Midbrain (tissue), 1 donor: ENCODE measurements at places on chromosomes 16 and 17.

DNA sequence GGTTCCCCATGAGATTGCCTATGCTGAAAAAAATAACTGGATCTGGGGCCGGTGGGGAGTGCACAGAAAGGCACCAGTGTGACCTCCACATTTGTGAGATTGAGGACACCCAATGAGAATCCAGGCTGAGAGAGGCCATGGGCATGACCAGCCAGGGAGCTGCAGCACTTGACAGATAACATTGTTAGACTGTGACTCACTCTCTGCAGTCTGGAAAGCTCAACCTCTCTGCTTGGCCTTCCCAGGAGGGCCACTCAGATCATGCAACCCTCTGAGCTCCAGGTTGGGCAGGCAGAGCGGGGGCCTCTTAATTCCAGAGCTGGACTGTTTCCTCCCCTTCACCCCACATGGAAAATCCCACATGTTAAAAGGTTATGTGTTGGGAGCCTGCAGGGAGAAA is 30.1 kb downstream of the FZD2 start:
- DNase-seq = no peak

DNA sequence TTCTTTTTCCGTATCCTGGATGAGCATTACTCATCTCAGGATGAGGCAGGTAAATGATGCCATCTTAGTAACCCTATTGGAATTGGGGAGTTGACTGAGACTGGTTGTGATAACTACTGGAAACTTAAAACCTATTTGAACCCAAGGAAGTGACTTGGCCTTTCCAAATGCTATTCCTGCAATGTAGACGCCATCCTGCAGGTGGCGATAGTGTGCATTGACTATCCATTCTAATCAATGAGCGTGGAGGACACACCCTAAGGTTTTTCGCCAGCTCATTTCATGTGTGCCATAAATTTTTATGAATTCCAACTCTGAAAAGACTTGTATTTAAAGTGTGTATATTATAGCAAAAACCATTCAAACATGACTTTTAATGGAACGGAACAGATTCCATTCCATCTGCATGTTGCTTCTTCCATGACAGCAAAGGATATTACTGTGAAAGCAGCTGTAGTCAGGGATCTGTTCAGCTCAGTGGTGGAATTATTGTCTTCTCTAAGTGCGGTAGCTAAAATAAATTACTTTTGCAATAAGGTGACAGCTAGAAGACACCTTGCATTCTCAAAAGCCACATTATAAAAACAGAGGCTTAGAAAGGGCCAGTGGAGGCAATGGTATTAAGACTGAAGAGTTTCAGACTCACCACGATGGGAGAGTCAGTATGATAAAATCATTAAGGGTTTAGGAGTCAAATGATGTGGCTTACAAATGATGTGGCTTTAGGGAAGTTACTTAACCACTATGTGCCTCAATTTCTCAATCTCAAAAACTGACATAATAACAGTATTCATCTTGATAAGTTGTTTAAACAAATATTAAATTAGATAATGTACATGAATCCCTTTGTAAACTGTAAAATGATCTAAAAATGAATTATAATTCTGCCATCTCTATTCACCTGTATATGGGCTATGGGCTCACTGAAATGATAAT is 55.5 kb downstream of the SYT17 start:
- DNase-seq = no peak

DNA sequence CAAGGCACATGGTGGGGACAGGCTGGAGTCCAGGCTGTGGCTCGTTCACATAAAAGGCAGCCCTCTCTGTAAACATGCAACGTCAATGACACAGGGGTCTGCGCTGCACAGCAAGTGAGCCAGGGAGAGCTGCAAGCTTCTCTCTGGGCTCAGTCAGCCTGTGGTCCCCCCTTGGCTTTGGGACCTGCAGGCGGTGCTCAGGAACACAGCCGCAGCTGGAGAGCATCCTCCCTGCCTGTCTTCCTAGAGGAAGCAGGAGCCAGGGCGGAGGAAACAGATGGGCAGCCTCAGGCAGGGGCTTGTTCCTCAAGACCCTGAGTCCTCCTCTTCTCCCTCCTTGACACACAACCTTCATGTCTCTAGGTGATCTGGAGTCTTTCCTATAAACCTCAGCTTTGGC is 228.0 kb downstream of the C16orf78 start:
- DNase-seq = no peak

DNA sequence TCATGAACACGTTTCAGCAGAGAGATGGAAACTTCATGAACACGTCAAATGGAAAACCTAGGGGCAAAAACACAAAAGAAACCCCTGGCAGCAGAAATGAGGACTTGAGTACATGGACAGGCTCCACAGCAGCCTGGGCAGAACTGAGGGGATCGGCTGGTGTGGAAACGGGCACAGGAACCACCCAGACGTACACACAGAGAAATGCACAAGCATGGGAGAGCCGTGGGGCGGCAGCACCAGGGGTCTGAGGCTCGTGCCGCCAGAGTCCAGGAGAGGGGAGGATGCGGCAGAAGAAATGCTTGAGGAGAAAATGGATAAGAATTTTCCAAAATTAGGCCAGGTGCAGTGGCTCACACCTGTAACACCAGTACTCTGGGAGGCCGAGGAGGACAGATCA is 30.0 kb downstream of the MAP1LC3B start:
- no peak for DNase-seq

- no peak for DNase-seq
These were observed 16.7 kb downstream of the CHST5 start for GRCh38 chr16:75519175-75519574.

DNA sequence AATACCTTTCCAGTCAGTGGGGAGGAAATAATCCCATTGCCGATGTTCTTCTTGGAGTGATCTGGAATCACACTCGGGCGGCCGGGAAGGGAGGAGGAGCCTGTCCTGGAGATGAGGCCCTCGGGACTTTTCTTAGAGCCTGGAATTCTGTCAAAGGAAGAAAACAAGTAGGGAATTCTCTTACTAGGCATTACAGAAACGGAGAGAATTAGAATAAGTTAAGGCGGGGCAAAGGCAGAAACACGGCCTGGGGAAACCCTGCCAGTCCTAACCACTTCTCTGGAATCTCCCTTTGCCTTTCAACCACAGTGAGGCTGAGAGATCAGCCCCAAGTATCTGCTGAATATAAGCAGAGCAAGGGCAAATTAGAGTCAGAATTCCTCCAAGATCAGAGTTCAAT is 27.8 kb downstream of the USP36 start:
- no peak for DNase-seq

- no peak for DNase-seq
These were observed 133.6 kb downstream of the SNX11 start for GRCh38 chr17:48241131-48241591.

DNA sequence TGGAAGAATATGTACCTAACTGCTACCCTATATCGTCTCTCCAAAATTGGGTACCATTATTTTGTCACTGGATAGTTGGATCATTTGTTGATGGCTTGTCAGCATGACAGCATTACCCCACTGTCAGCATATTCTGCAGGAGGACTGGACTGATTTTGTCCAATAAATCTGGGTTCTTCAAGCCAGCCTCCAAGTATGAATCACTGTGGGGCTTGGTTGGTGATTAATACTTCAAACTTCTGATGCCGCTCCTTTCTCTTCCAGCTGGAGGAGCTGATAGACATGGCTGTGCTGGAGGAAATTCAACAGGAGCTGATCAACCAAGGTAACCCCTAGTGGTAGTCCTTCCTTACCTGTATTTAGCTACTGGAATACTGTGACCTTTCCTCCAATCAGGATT is 2.5 kb downstream of the RPAIN start:
- DNase-seq = no peak

DNA sequence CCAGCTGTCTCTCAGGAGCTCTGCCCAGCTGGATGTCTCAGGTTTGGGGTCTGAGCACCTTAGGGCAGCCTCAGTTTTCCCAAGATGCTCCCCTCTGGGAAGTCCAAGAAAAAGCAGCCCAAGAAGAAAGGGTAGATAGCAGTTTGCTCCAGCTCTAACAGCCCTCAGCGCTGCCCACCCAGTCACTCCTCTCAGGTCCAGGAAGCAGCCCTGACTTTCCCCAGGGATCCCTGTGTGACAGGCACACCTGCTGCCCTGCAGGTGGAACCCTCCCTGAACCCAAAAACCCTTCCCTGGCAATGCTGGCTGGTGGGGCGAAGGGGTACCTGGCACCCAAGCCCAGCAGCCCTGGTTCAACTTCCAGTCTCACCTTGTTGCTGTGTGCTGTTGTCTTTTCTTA is 48.1 kb downstream of the BEAN1 start:
- no peak for DNase-seq

DNA sequence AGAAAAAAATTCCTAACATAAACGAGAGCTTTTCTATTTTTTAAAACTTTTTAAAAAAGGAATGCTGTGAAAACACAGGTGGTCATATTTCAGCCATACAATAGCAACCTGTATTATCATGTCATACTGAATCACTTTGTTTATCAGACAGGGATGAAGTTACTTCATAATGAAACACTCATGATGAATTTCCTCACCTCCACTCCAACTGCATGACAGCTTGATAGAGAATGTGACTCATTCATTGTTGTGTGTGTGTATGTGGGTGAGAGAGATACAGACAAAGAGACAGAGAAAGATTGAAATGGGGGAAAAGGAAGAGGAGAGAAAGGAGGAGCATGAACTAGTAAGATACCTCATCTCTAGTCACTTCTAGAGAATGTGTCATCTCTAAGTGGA is 109.0 kb downstream of the SYCE1L start:
- DNase-seq = no peak

DNA sequence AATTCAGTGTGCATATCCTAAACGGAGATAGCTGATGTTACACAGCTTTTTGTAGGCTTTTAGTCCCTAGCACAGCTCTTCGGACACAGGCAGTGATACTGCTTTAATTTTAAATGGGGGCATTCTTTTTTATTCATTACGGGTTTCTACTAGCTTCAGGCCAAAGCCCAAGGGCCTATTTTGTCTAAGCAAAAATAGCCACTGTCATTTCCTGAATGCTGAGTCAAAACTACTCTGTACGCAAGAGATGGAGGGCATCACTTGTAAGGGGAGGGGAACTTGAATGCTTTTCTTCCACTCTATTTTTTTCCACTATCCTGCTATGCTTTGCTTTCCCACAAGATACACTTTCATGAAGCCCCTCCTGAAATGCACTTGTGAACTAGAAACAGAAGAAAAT is 360.7 kb downstream of the PMP22 start:
- peak; percentile 17 for DNase-seq

DNA sequence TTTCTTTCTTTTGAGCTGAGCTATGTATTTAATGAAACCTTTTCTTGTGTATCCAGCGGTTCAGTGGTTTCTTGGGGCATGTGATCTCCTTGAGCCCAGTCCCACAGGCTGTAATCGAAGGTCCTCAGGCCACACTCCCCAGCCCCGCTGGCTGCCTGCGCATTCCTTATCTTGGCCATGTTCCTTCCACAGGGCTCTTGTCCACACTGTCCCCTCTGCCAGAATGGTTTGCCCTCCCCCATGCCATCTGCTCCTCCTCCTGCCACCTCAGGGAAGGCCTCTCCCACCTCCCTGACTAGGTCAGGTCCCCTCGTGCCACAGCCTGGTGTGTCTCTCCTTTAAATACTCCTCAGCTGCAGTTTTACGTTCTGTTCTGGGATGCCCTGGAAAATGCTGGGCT is 12.1 kb upstream of the NLRC5 start:
- no peak for DNase-seq

DNA sequence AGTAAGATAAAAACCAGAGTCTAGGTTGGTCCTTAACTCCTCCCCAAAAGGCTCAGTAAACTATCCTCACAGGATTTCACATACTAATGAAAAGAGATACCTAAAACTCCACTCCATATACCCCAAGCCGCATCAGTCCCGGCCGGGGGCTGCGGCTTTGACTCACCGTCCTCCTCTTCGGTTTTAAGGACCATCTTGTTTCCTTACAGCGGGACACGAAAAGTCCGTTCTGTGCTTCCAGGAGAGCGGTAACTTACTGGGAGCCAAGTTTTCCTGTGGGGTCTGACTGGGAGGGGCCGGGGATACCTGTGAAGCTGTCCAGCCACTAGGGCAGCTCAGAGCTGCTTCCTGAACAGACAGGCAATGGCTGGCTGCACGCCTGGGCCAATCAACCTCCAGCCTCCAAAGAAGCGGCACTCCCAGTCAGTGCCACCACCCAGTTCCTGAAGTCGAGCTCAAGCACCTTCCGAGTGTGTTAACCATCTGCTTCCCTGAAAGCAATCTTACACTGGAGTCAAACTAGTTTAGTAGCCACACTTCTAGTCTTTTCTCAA is 45.5 kb downstream of the CYTH1 start:
- DNase-seq = peak; percentile 14

- DNase-seq = no peak
These were observed 283.7 kb downstream of the GRIN2A start for GRCh38 chr16:9898555-9898954.

DNA sequence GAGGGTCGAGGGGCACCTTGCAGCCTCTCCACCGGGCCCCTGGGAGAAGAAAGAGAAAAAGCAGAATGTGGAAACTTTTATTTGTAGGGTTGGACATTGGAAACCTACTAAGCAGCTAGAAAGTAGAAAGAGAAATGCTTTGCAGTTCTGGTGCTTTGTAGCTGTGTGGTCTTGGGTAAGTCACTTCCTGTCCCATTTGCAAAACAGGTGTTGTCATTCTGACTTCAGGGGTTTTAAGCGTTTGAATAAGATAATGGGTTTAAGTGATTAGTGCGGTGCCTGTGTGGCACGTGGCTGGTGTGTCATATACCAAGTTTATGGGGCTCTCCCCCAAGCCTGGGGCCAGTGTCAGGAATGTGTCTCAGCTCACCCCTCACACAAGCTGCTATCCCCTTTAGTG is 1.6 kb downstream of the CA4 start:
- no peak for DNase-seq

DNA sequence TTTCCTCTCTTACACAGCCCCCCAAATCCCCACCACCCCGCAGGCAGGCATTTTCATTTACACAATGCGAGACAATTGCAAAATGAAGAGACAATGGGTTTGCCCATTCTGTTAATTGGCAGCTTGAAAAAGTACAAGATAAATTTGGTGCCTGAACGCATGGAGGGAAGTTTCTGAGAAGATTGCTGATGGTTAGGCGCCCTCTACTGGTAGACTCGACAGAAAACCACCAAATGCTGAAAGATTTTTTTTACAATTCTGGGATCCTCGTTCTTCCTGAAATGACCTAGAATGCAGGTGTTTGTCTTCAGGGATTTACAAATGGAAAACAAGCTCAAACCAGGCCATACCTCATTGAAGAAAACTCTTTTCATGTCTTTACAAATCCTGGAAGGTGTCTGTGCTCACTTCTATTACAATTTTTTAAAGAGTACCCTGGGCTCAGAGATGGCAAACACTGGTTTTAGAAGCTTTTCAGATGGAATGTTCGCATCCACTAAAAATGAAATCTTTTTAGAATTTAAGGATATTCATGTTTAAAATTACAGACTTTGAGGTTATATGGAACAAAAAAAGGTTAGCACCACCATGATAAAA is 338.5 kb downstream of the PMP22 start:
- DNase-seq = peak; percentile 64

- peak; percentile 21 for DNase-seq
These were observed 3.6 kb downstream of the GSE1 start for GRCh38 chr16:85616607-85617321.

DNA sequence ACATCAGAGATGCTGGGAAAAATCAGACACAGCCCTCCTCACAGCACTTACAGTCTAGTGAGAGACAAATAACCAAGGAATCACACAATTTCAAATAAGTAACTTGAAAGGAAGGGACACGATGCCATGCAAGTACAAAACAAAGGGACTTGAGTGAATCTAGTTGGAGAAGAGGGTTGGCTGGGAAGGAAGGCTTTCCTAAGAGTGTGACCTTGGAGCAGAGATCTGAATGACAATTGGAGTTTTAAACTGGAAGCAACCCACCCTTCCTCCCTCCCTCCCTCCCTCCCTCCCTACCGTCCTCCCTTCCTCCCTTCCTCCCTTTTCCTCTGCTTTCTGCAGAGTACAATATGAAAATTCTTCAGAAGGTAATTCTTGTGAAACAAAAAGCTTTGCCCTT is 31.1 kb downstream of the ADAMTS18 start:
- DNase-seq = no peak
